Left lung (tissue), 14 donors: ENCODE measurements at places on chromosomes 16 and 17.
A peak's percentile ranks its signal among the peaks of the same experiment; 100 is the strongest.

GRCh38 chr16:75593308-75593707 is 27.1 kb downstream of the GABARAPL2 start:
- DNase-seq = no peak

- DNase-seq = peak; percentile 36
Observed at GRCh38 chr17:58818654-58819053, 63.0 kb downstream of the PPM1E start.

DNA sequence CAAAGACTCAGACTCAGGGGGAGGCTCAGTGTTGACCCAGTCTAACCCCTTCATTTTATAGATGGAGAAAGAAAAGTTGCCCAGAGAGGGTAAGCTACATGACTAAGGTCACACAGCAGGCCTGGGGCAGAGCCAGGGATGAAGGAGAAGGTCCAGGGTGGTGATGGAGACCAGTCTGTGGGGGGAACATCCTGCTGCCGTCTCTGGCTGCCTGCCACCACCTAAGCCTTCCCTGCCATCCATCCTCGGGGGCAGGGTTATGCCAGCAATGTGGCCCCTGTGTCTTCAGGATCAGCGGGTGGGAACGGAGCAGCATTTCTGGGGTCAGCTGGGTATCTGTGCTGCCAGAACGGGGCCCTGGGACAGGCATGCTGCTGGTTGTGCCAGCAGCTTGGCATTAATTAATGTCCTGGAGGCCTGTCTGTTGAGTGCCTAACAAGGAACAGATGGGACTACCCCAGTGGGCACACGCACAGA is 5.5 kb downstream of the DOK4 start:
- DNase-seq = no peak

- no peak for DNase-seq
Observed at GRCh38 chr16:58102665-58103392, 26.4 kb downstream of the CFAP20 start.

DNA sequence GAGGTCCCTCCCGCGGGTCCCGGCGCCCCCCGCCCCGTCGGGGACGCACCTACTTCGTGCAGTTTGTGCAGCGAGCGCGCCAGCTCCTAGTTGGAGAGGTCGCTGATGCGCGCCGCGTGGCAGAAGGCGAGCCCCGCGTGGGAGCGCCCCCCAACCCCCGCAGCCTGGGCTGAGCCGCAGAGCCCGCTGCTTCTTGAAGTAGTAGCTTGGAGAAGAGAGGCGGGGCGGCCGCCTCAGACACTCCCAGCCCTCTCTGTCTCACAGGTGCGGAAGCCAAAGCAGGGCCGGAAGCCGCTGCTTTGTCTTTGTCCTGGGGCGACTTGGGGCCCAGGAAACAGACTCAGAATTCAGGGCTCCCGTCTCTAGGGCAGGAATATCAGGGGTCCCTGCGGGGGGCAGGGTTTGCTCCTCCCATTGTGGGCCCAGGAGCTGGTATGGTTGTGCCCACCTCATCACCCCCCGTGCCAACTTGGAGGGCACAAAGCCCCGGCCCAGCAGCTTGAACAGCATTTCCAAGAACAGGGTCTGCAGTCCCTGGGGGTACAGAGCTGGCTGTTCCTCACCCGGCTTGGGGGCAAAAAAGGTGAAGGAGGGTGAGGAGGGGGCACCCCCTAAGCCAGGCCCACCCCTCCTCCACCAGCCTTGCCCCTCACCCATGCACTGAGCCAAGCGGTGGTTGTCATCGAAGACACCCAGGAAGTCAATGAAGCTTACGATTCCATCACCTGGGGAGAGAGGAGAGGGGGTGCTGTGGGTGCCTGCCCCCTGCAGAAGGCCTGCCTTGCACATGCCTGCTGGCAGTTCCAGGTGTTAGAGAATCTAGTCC is 13.5 kb downstream of the SPATA32 start:
- DNase-seq = peak; percentile 89

- no peak for DNase-seq
Observed at GRCh38 chr16:69443927-69444631, 19.7 kb downstream of the CYB5B start.

DNA sequence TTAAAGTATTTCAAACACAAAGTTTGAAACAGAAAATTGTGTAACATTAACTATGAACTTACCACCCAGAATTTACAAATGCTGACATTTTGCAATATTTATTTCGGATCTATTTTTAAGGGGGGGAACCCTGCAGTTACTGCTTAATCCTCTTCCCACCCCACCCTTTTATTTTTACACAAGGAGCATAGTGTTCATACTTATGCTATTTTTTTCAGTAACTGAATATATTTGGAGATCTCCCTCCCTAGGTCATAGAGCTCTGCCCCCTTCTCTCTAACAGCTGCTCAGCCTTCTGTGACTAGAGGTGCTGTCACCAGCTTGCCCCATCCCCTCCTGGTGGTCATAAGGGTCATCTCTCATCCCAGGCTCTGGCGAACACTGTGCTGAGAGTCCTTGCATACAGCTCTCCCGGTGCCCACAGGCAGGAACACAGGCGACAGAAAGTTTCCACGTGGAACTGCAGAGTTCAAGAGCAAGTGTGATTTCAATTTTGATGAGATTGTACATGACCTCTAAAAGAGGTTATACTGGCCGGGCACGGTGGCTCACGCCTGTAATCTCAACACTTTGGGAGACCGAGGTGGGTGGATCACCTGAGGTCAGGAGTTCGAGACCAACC is 44.2 kb downstream of the SNX20 start:
- DNase-seq = no peak

- DNase-seq = no peak
Observed at GRCh38 chr17:15957206-15957605, 12.3 kb downstream of the ADORA2B start.
